ENCODE measurements at places on chromosomes 3 and 15. TPM values are rescaled to one million over a fixed set of nuclear protein-coding genes. Genes with fewer than 3 reads are reported as not detected.

Gene RAB6B
- total RNA-seq, result 3.9 TPM

Gene SERPINI2
- 2.5 TPM for total RNA-seq

Gene C2CD4A
- total RNA-seq, result 0.19 TPM

Gene MUC20
- total RNA-seq, result not detected

Gene ZNF620
- 13.6 TPM for total RNA-seq

Gene APOD
- total RNA-seq, result not detected

Gene KNG1
- not detected for total RNA-seq

Gene FSD2
- total RNA-seq, result 0.08 TPM

Gene LARP6
- 22.4 TPM for total RNA-seq

Gene POLQ
- total RNA-seq, result 14.7 TPM

Gene SLC28A2
- total RNA-seq, result not detected

DNA sequence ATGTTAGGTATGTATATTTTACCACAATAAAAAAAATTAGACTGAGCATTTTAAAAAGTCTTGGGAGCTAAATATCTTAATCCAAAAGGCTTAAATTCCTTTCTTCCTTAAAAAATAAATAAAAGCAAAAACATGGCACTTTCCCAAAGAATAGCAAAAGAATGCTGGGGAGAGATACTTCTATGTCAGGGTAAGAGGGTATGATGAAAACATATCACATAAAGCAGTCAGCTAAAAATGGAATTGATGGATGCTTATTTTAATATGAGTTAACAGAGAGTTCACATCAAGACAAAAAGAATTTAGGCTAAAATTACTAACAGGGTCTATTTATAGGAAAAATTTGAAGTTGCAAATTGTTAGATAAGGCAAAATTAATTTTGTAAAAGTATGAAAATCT is 141.0 kb downstream of the MYLK start:
- H3K4me1 ChIP-seq, result no peaks in the 10 kb centered on the region
- no peaks in the 10 kb centered on the region for H3K36me3 ChIP-seq
- no peak for DNase-seq
- no peak overlapping the region for H3K4me3 ChIP-seq
- no peak overlapping the region for H3K27ac ChIP-seq
- no peaks in the 10 kb centered on the region for H3K27me3 ChIP-seq

DNA sequence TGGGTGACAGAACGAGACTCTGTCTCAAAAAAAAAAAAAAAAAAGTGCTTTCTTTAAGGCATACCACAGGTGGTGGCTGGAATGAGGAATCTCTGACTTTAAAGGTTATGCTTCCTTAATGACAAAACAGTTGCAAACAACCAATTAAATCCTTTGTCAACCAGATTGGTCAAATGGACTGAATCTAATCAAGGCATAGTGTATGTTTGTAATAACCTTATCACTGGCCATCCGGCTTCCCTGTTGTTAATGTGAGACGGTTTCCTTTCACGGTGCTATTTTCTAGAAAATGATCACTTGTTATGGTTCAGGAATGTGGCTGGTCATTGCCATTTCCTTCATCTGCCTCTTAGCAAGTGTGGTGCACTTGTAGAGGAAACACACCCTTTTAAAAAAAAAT is 75.9 kb downstream of the FLNB start:
- no peaks in the 10 kb centered on the region for H3K27me3 ChIP-seq
- peak; percentile 61 for DNase-seq
- no peak overlapping the region for H3K4me3 ChIP-seq
- H3K36me3 ChIP-seq, result peaks cover 14% of the 10 kb centered on the region

DNA sequence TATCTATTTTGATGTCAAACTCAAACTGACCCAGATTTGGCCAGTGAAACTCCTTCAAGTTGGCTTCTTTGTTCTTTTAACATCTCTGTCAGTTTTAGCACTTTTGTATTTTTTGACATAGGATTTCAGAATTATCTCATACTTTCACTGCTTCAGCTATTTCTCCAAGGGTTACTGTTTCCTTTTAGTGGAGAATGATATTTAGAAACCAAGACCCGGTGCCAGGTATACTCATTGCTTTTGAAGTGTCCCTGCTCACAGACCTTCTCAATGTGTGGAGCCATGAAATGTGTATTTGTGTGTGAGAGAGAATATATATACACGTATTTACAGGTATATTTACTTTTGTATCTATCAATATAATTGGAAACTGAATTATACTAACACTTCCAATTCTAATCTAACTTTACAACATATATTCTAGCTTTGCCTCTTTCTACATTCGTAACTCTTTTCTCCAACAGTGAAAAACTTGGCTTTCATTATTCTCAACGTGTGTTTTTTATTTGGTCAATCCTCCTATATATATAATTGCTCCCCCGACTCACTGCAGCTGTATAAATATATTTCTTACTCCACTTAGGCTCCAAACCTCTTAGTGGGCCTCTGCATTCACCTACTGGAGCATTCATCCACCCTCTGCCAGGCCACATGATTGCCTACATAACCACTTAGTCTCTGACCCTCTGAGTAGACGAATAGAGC is 54.0 kb downstream of the OTOL1 start:
- no peaks in the 10 kb centered on the region for H3K36me3 ChIP-seq
- H3K4me3 ChIP-seq, result no peak overlapping the region
- no peaks in the 10 kb centered on the region for H3K27me3 ChIP-seq
- H3K27ac ChIP-seq, result no peak overlapping the region
- H3K4me1 ChIP-seq, result no peaks in the 10 kb centered on the region

- no peak for DNase-seq
- peaks cover 3% of the 10 kb centered on the region for H3K36me3 ChIP-seq
- H3K27me3 ChIP-seq, result no peaks in the 10 kb centered on the region
- no peak overlapping the region for H3K27ac ChIP-seq
Measured at GRCh38 chr3:10287936-10288574, 4.7 kb downstream of the GHRL start.

- peaks cover 59% of the 10 kb centered on the region for H3K36me3 ChIP-seq
- H3K4me1 ChIP-seq, result 0 out of 2 replicates have a peak, but pooled peaks cover 4% of the 10 kb centered on the region
- H3K27me3 ChIP-seq, result no peaks in the 10 kb centered on the region
- no peak for DNase-seq
- no peak overlapping the region for H3K27ac ChIP-seq
Measured at GRCh38 chr15:39999538-40000200, 39.3 kb downstream of the SRP14 start.

DNA sequence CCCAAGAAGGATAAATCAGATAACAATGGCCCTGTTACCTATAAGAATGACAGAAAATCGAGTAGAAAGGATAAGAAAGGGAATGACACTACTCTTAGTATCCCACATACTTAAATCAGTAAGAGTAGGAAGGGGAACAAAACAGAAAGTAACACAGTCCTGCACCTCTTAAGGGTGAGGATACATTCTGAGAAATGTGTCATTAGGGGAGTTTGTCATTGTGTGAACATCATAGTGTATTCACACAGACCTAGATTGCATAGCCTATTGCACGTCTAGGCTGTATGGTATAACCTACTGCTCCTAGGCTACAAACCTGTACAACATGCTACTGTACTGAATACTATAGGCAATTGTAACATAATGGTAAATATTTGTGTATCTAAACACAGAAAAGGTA is 142.6 kb downstream of the PLCH1 start:
- DNase-seq, result no peak
- no peaks in the 10 kb centered on the region for H3K36me3 ChIP-seq
- no peak overlapping the region for H3K27ac ChIP-seq
- H3K27me3 ChIP-seq, result no peaks in the 10 kb centered on the region
- no peak overlapping the region for H3K4me3 ChIP-seq
- H3K4me1 ChIP-seq, result peaks cover 19% of the 10 kb centered on the region

DNA sequence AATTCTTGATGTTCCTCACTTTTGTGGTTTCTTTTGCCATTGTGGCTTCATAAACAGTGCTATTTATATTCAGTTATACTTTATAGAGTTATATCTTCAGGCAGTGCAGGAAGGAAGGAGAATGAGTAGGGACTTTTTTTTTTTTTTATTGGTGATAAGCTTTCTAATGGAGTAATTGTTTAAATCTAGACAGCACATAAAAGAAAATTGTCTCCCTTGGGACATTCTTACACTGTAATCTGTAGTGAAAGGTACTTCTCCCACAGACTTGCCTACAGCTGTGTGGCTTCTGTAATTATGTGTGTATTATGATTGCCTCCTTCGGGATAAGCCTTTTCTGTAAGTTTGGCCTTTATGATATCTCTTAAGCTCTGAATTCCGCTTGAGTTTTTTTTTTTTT is 41.6 kb downstream of the WDR76 start:
- no peaks in the 10 kb centered on the region for H3K27me3 ChIP-seq
- DNase-seq, result no peak
- H3K4me1 ChIP-seq, result no peaks in the 10 kb centered on the region
- no peak overlapping the region for H3K4me3 ChIP-seq
- no peaks in the 10 kb centered on the region for H3K36me3 ChIP-seq
- H3K27ac ChIP-seq, result no peak overlapping the region

DNA sequence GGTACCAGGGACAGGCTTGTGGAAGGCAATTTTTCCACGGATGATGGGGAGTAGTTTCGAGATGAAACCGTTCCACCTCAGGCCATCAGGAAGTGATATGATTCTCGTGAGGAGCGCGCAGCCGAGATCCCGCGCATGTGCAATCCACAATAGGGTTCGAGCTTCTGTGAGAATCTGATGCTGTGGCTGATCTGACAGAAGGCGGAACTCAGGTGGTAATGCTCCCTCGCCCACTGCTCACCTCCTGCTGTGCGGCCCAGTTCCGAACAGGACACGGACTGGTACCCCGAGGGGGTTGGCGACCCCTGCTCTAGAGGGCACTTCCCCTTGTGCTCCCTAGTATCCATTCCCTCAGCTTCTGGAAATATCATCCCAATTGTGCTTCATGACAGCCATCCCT is 99.9 kb downstream of the PLD1 start:
- H3K36me3 ChIP-seq, result no peaks in the 10 kb centered on the region
- DNase-seq, result no peak
- H3K27ac ChIP-seq, result no peak overlapping the region
- H3K4me3 ChIP-seq, result no peak overlapping the region
- H3K4me1 ChIP-seq, result peaks cover 10% of the 10 kb centered on the region

- H3K4me3 ChIP-seq, result no peak overlapping the region
- no peaks in the 10 kb centered on the region for H3K27me3 ChIP-seq
- peaks cover 29% of the 10 kb centered on the region for H3K4me1 ChIP-seq
Measured at GRCh38 chr3:56458496-56459103, 9.7 kb downstream of the ERC2 start.

DNA sequence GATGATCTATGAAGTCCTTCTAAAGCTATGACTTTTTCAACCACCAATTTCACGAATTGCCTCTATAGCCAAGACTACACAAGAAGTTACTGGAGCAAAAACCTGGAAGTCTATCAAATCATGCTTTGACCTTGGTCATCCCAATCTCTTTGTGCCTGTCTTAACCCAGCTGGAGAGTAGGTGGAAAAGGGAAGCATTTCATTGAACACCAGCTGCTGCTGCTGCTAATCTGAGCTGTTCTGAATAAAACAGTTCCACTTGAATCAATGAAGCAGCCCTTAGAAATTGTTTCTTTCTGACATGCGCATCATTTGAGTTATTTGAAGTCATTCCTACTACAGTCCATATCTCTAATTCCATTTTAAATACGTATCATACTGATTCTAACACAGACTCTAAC is 7.3 kb upstream of the UBE3A start:
- no peak overlapping the region for H3K4me3 ChIP-seq
- no peaks in the 10 kb centered on the region for H3K4me1 ChIP-seq
- H3K36me3 ChIP-seq, result peaks cover under 1% of the 10 kb centered on the region
- no peak overlapping the region for H3K27ac ChIP-seq
- H3K27me3 ChIP-seq, result no peaks in the 10 kb centered on the region

DNA sequence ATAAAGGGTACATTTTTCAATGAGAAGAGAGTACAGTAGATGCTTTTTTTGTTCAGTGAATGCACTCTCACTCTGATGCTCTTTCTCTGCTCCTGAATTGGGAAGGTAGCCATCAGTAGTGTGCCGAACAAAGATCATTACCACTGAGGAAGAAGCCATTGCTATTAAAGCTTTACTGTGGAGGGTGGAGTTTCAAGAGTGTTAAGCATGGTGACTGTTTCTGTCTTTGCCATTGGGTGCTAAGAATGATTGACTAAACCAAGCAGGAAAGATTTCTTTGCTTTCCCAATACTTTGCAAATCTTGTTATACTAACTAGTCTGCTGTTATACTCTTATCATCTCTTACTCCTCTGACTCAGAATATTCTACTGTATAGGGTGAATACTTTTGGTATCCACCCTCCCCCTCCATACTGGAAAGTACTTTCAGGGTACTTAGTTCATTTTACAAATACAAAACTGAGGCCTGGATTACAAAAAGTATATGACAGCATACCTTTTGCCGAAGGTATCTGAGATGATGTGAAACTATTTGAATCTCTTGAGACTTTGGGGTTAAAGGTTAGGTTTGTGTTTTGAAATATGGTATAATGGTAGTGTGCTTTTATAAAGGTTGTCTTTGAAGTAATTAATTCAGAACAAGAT is 1.7 kb downstream of the RAB11A start:
- peak overlapping the region; percentile 92 for H3K4me3 ChIP-seq
- DNase-seq, result peak; percentile 31

DNA sequence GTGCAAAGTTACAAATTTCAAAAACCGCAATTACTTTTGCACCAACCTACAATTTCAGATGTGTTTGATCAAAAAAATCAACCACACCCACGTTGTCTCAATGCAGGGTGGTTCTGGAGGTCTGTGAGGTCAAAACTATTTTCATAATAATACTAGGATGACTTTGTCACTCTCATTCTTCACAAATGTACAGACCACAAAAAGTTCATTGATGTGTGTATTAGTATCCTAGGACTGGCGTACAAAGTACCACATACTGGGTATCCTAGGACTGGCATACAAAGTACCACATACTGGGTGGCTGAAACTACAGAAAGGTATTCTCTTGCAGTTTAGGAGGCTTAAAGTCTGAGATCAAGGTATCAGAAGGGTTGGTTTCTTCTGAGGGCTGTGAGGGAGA is 13.0 kb downstream of the SUCLG2 start:
- no peaks in the 10 kb centered on the region for H3K36me3 ChIP-seq
- H3K27me3 ChIP-seq, result no peaks in the 10 kb centered on the region
- H3K4me3 ChIP-seq, result no peak overlapping the region
- DNase-seq, result no peak

DNA sequence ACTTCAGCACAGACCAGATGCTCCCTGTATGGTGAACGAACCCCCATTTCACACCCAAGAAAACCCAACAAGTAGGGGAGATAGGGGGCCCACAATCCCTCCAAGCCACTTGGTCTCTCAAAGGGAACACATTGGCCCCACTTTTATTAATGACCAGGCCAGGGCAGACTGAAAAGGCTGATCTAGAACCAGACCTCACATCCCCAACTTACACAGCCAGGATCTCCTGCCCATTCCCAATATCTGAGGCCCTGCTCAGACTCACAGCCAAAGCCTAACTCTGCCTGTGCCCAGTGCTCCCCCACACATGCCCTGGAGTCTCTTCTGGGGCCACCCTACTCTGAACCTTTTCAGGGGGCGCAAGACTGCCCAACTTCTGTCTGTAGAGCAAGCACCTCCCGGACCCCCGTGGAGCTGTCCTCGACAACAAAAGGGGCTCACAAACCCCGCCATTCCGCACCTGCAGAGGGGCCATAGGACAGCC is 1.8 kb downstream of the PLXNB1 start:
- peaks cover 35% of the 10 kb centered on the region for H3K4me1 ChIP-seq
- 0 out of 2 replicates have a peak overlapping the region, but pooled peaks have one; percentile 19 for H3K27ac ChIP-seq
- H3K4me3 ChIP-seq, result peak overlapping the region; percentile 84
- DNase-seq, result peak; percentile 79

- H3K4me1 ChIP-seq, result no peaks in the 10 kb centered on the region
- no peak overlapping the region for H3K27ac ChIP-seq
- H3K4me3 ChIP-seq, result no peak overlapping the region
- no peaks in the 10 kb centered on the region for H3K27me3 ChIP-seq
Measured at GRCh38 chr3:27625864-27626263, 96.3 kb downstream of the EOMES start.
